ENCODE measurements at places on chromosomes 13 and 19.

- no peak for DNase-seq
Observed at GRCh38 chr19:661427-662196, 1.4 kb downstream of the RNF126 start.

DNA sequence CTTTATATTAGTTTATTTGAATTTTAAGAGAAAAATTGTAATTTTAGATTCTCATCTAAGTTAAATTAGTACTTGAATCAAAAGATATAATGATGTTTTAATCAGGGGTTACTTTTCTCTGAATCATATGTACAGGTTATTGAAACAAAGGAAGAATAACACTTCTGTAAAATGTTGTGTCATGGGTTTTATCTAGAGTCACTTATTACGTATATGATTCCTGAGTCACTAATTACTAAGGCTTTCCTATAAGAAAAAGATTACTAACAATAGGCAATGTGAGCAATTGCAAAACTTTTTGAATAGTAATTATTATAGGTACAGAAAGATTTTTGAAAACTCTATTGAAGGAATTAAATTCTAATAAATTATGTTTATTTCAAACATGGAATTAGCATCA is 99.2 kb upstream of the KLF5 start:
- DNase-seq, result no peak

GRCh38 chr19:14089412-14089661 is 1.2 kb downstream of the SAMD1 start:
- no peak for DNase-seq

DNA sequence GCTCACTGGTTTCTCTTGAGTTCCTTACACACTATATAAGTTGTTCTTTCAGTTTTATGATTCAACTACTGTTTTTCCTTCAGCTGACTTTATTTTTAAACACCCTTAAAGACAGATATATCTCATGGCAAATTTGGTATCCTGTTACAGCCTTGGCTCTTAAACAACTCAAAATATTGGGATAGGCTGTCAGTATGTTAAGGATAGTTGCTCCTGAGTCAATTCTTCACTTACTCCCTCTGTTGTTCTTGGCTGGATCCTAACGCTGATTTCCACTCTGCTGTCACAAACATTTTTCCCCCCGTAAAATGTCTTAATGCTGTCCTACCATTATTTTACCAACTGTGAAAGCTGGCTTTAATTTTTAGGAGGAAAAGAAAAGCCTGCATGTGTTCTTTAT is 1.2 kb downstream of the KCNRG start:
- no peak for DNase-seq

- DNase-seq, result no peak
Observed at GRCh38 chr13:102399791-102400674, 1.8 kb downstream of the FGF14 start.

DNA sequence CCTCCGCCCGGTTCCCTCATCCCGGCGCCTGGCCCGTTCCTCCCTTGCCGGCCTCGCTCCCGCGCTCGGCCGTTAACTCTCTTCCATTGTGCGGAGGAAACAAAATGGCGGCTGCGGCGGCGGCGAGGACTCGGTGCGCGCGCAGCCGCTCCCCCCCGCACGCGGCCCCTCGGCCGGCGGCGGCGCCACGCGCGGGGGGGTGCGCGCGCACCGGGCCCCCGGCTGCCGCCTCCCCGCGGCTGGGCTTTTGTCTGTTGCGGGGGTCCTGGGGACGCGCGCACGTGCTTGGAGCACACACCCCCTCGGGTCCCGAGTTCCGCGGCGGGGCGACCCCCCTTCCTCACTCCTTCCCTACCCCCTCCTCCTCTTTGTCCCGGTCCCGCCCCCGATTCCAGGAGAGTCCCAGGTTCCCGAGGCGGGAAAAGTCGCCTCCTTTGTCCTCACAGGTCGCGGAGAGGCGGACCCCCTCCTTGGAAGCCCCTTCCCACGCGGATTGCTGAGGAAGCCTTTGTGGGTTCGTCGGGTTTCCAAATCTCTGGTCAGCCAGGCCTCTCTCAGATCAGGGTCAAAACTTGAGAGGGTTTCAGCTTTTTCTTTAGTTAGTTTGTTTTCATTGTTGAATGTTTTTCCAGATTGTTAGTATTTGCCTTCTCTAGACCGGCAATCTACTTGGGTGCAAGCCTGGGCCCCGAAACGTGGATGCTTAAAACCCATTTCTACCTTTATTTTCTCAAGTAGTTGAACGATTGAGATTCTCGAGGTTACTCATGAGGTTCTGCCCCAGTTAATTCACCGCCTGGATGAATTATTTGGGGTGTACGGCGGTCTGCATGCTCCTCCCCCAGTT is 687 bp downstream of the ILF3 start:
- DNase-seq, result no peak

DNA sequence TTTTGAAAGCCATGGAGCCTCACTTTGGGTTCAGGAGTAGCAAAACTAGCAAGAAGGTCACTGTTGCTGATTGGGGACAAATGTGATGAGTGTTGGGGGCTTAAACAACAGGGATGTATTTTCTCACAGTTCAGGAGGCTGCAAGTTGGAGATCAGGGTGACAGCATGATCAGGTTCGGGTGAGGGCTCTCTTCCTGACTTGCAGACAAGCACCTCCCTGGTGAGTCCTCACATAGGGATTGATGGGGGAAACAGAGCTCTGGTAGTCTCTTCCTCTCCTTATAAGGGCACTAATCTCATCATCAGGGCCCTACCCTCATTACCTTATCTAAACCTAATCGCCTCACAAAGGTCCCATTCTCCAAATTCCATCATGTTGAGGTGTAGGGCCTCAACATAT is 179.2 kb downstream of the TSHZ3 start:
- DNase-seq, result no peak

DNA sequence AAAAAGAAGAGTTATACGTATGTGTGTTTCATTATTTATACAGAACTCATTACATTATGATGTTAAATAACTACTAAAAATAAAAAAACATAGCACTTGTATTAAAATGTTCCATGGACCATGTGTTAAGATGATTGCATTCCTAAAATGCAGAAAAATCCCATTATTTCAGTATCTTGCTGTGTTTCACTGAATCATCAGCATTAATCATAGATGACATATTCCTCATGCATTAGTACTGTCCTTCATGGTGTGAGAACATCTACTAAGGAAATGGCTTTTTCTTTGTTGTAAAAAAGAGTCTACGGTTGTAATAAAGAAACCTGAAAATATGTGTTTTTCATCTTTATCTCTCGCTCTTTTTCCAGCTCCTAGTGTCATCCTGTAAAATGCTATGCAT is 416.5 kb downstream of the FGF14 start:
- DNase-seq, result no peak

DNA sequence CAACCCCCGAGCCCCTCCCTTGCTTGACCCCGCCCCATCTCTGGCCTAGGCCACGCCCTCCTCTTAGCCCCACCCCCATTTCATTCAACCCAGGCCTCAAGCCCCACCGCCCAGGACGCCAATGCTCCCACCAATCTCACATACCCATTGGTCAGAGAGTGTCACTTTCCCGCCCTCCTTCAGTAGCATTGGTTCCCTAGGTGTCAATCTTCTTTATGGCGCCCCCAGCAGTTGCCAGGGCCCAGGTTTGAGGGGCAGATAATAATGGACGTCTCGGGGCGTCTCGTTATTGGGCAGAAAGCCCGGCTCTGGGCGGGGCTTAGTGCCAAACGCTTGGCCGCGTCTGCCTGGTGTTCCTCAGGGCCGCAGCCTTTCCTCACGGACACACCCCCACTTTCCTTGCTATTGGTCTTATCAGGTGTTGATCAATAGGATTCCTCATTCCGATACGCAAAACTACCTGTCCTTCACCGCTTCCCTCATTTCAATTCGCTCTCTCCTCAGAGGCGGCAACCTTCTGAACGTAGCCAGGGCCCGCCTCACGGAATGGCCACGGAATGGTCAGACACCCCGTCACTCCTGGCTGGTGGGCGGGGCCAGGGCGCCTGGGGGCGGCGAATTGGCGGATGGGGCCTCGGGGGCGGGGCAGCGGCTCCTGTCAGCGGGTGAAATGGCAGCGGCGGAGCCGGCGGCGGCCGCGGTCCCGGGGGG is at the start of gene EVI5L:
TSS of gene EVI5L (plus strand) at position 658 of the 711 bp plus-strand sequence. CDS start 16,325 bp downstream, outside the sequence.
- DNase-seq, result peak; percentile 100

- DNase-seq, result no peak
Observed at GRCh38 chr19:934197-934840, 8.5 kb downstream of the ARID3A start.

DNA sequence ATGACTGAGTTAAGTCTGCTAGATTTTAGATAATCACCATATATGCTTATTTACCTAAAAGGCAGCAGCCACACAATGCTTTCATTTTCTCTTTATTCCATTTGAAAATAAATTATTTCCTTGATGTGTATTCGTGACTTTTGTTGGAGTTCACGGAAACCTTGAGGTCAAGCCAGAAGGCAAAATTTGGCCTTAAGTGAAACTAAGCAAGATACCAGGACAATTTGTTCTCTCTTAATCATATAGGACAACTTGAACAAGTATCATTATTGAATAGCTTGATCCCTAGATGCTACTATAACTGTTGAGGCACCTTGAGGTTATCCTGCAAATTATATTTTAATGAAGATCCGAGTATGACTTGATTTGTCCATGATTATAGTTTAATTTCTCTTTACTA is 429.2 kb upstream of the DACH1 start:
- DNase-seq, result no peak

DNA sequence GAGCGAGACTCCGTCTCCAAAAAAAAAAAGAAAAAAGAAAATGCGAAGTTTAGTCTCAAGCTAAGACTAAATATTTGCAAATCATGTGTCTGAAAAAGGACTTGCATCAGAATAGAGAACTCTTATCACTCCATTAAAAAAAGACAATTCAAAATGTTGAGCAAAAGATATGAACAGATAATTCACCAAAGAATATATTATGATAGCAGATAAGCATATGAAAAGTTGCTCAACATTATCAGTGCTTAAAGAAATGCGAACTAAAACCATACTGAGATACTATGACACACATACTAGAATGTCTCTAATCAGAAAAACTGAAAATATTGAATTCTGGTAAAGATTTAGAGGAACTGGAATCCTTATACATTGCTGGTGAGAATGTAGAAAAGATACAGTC is 38.7 kb upstream of the SACS start:
- no peak for DNase-seq

- DNase-seq, result no peak
Observed at GRCh38 chr13:43297967-43298678, 274.7 kb downstream of the DNAJC15 start.

GRCh38 chr19:48433337-48433736 is 12.4 kb upstream of the GRWD1 start:
- no peak for DNase-seq

- no peak for DNase-seq
Observed at GRCh38 chr13:66879988-66880387, 350.1 kb downstream of the PCDH9 start.

DNA sequence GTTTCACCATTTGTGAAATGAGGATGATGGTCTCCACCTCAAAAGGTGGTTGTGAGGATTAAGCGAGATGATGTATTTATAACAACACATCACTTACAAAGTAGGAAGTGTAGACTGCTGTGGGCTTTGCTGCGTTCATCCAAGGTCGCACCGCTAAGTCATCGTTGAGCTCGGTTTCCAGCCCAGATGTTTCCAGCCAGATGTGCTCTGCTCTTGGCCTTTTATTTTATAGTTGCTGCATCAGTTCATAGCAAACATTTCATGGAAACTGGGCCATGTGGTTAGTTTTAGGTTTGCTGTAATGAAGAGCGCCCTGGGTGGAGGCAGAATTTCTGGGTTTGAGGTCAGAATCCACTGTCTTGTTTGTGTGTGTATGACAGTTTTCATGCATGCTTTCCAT is 76.5 kb upstream of the RNF113B start:
- DNase-seq, result no peak

GRCh38 chr19:310141-310651 is 19.0 kb upstream of the PLPP2 start:
- no peak for DNase-seq

DNA sequence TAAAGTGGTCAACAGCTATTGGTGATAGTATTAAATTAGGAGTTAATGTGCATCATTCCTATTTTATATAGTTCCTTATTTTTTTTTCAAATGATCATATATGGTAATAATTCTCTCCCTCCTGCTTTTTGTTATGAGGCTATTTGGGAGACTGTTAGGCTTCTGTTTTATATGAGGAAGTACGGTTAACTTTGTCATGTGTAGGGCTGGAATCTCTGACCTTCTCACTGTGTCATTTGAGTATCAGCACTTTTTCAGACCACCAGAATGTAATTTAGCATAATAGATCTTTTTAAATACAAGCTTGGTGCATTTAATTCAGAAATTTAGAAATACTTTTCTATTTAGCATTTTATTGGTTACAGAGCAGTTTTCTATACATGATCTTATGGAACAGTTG is 7.7 kb downstream of the DGKH start:
- DNase-seq, result no peak

GRCh38 chr19:246551-246950 is 44.7 kb downstream of the PLPP2 start:
- DNase-seq, result no peak

- DNase-seq, result peak; percentile 33
Observed at GRCh38 chr13:113002206-113002912, 33.3 kb downstream of the MCF2L start.

GRCh38 chr19:11423791-11424181 is 4.7 kb upstream of the RGL3 start:
- DNase-seq, result no peak

DNA sequence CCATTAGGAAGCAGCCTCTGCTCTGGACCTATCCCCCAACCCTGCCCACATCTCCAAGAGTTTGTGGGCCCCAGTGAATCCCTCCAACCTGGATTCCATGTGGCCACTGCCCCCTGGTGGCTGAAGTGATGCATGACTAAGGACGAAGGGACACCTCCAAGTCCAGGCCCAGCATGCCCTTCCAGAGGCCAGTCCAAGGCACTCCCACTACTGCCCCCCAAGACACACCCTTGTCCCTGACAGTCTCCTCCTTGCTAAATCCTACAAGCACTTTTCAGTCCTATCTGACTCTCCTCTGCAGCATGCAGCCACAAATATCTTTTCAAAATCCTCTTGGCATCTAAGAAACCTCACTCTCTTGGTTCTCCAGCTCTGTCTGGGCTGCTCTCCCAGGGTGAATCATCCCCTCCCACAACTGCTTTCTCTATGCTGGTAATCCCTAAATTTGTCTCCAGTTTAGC is 33.0 kb downstream of the DEDD2 start:
- DNase-seq, result peak; percentile 30

DNA sequence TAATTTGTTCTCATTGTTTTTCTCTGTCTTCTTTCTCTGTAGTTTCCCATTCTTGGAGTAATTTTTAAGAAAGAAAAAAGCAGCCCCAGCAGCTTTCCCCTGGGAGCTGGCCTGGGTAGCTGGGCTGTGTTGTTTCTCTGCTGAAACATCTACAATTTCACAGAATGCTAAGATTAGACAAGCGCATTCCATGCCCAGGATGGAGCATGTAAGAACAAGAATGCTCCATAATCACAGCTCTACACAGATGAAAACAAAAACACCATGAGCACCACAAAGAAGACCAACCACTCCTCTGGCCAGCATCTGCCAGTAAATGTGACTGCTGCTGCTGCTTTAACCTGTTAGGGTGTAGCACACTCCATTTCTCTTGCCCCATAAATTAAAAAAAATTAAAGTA is 239.2 kb upstream of the SLITRK1 start:
- DNase-seq, result no peak

Measured in C1 segment of cervical spinal cord (tissue), 14 donors.